ENCODE measurements at places on chromosomes 16 and 17.
A peak's percentile ranks its signal among the peaks of the same experiment; 100 is the strongest.

- no peak overlapping the region for H3K4me3 ChIP-seq
- H3K27me3 ChIP-seq, result no peaks in the 10 kb centered on the region
- H3K4me1 ChIP-seq, result no peaks in the 10 kb centered on the region
Measured at GRCh38 chr16:28112908-28113307, 49.4 kb upstream of the GSG1L start.

DNA sequence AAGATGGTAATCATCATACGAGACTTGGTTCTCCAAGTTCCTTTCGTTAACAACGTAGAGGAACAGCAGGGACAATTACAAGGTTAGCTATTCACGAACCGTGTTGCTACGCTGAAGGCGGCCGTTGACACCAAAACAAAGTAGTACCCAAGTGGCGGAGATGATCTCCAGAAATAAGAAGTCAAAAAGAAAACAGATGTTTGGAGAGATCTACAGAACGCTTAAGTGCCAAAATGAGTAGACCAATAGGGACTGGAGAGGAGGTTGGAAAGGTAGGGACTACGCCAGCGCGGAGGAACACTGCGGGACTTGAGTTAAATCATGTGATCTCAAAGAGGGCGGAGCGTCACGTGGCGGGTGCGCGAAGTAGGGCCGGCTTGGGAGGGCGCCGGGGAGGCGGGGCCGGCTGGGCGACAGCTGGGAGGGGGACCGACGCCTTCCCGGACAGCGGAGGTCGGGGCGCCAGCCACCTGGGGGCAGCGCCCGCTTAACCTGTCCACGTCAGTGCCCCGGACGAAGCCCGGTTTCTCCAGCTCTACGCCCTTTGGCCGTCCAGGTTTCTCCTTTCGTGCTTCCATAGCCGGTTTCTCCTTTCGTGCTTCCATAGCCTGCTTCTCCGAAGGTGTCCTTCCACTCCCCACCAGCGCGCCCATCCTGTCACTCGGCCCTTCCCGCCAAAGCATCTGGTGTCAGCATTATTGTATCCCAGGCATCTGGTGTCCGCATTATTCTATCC lies 636 bp upstream of the GABARAP start:
- H3K4me3 ChIP-seq, result peak overlapping the region; percentile 69
- peaks cover 6% of the 10 kb centered on the region for H3K36me3 ChIP-seq
- peaks cover 7% of the 10 kb centered on the region for H3K4me1 ChIP-seq
- peak overlapping the region; percentile 87 for H3K27ac ChIP-seq
- peak; percentile 98 for DNase-seq

GRCh38 chr17:28018439-28019070 lies 23.9 kb upstream of the NLK start:
- no peaks in the 10 kb centered on the region for H3K4me1 ChIP-seq
- no peak for DNase-seq
- no peak overlapping the region for H3K4me3 ChIP-seq
- H3K27ac ChIP-seq, result no peak overlapping the region

GRCh38 chr17:2871720-2872119 lies 75.5 kb downstream of the RAP1GAP2 start:
- no peaks in the 10 kb centered on the region for H3K27me3 ChIP-seq
- H3K4me3 ChIP-seq, result no peak overlapping the region
- peaks cover 23% of the 10 kb centered on the region for H3K4me1 ChIP-seq
- no peaks in the 10 kb centered on the region for H3K36me3 ChIP-seq
- no peak for DNase-seq

- H3K27me3 ChIP-seq, result no peaks in the 10 kb centered on the region
- H3K4me3 ChIP-seq, result no peak overlapping the region
- no peak overlapping the region for H3K27ac ChIP-seq
- no peaks in the 10 kb centered on the region for H3K36me3 ChIP-seq
- H3K4me1 ChIP-seq, result no peaks in the 10 kb centered on the region
- DNase-seq, result peak; percentile 72
Measured at GRCh38 chr16:63080746-63081145, 1044.5 kb upstream of the CDH8 start.

DNA sequence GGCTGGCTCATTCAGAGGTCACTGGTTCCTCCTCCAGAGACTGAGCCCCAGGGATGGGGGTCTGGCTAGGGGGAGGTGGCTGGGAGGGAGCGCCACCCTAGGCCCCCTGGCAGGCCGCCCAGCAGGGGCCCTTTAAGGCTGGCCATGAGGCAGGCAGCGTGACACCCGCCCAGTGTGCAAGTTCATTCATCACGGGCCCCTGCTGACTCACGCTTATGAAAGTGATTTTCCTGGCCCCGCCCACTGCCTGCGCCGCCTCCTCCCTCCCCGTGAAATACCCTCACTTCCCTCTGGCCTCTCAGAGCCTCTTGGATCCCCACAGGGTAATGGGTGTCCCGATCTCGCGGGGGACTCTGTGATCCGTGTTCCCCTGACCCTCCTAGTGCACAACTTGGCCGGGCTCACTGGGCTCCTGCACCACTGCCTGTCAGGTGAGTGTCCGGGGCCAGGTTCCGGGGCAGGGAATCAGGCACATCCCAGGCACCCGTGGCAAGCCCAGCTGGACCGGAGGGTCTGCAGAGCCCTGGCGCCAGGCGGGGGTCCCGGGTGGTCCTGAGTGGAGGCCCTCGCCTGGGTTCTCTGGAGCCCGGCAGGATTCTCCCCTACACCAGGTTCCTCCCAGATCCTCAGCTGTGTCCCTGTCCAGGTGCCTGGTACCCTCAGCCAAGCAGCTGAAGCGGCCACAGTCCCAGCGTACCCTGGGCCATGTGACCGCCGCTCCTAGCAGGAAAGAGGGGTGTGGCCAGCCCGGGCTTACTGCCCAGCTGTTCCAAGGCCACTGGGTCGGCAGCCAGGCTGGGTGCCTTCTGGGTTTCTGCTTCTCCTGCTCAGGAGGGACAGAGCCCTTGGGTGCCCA lies at the start of gene OSGIN1:
OSGIN1 (plus strand) TSS at position 301 of the 856 bp plus-strand sequence. CDS start 4,432 bp downstream, outside the sequence.
- peak; percentile 72 for DNase-seq
- no peak within 1 kb of the TSS for H3K27ac ChIP-seq
- H3K27me3 ChIP-seq, result no peaks in the 10 kb centered on the region
- H3K4me3 ChIP-seq, result no peak within 1 kb of the TSS
- H3K36me3 ChIP-seq, result no peaks in the 10 kb centered on the region

DNA sequence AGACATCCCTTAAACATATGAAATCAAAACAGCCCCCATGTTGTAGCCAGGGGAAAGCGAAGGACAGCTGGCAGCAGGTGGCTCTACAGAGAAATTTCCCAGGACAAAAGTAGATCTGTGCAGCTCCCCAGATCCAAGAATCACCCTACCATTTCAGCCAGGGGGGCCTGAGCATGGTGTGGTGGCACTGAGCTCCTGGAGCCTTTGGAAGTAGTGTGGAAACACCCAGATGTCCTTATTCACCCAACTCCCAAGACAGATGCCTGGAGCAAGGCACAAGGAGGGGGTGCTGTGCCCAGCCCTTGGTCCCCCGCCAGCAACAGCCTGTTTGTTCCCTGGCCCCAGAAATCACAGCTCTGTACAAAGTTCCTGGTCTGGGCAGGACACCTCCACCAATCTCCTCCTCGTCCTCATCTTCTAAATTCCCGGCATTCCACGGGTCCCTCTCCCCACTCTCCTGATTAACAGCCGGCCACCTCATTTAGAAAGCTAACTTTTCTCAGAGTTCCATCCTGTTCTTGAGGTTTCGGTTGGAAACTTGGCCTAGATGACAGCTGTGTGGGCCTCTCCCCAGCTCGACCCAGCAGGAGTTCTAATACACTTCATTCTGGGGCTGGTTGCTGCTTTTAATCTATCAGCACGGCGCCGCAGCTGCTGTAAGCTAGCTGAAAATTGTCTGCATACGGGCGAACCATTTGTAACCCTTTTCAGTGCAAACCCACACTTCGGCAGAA lies 191.1 kb downstream of the C16orf78 start:
- H3K27me3 ChIP-seq, result no peaks in the 10 kb centered on the region
- H3K4me1 ChIP-seq, result peaks cover 12% of the 10 kb centered on the region
- no peak overlapping the region for H3K4me3 ChIP-seq
- peak; percentile 72 for DNase-seq

- H3K27ac ChIP-seq, result no peak overlapping the region
- no peak overlapping the region for H3K4me3 ChIP-seq
- no peaks in the 10 kb centered on the region for H3K36me3 ChIP-seq
- H3K4me1 ChIP-seq, result peaks cover 7% of the 10 kb centered on the region
- DNase-seq, result no peak
Measured at GRCh38 chr17:58331815-58332777, 3.5 kb upstream of the TSPOAP1 start.

DNA sequence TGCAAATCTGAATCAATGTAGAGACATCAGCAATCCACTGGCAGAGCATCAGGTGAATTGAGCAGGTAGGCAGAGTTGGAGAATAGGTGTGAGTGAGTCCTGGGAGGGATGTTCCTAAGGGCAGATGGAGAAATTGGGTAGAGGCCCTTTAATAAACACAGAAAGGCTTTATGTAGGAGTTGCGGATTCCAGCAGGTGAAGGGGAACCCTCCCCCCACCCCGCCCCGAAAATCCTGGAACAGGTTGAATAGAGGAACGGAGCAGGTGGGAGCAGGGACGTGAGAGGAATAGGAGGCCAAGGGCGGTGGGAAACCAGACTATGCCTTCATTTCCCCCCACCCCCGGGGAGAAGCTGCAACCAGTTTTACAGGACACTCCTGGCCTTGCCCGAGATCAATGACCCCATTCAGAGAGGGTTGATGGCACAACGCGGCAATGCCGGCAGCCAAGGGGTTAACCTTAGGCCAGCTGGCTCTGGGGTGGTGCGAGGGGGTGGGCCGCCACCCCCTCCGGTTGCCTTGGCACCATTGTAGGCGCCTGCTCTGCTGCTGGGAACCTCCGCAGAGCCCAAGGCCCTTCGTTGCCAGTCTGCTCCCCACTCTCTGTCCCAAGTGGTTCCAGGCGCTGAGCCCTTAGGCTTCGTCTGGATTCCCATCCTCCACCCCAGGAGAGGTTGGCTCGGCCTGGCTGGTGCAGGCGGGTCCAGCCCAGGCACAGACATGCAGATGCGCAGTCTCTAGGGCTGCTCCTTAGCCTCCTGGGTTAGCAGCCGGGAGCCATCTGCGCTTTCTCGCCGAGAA lies 814 bp upstream of the RUNDC3A start:
- no peaks in the 10 kb centered on the region for H3K27me3 ChIP-seq
- peaks cover 3% of the 10 kb centered on the region for H3K4me1 ChIP-seq
- H3K4me3 ChIP-seq, result peak overlapping the region; percentile 15
- peak; percentile 81 for DNase-seq
- no peaks in the 10 kb centered on the region for H3K36me3 ChIP-seq

GRCh38 chr16:49866595-49867071 lies 10.7 kb upstream of the ZNF423 start:
- DNase-seq, result no peak
- H3K4me3 ChIP-seq, result no peak overlapping the region
- no peaks in the 10 kb centered on the region for H3K27me3 ChIP-seq
- H3K36me3 ChIP-seq, result no peaks in the 10 kb centered on the region
- peak overlapping the region; percentile 52 for H3K27ac ChIP-seq

- no peaks in the 10 kb centered on the region for H3K36me3 ChIP-seq
- DNase-seq, result no peak
- H3K27me3 ChIP-seq, result no peaks in the 10 kb centered on the region
Measured at GRCh38 chr17:75447951-75448856, 8.2 kb upstream of the TMEM94 start.

- H3K27me3 ChIP-seq, result no peaks in the 10 kb centered on the region
- H3K36me3 ChIP-seq, result no peaks in the 10 kb centered on the region
- DNase-seq, result peak; percentile 98
- peak overlapping the region; percentile 97 for H3K27ac ChIP-seq
Measured at GRCh38 chr16:21501869-21502667, 97.3 kb upstream of the METTL9 start.

DNA sequence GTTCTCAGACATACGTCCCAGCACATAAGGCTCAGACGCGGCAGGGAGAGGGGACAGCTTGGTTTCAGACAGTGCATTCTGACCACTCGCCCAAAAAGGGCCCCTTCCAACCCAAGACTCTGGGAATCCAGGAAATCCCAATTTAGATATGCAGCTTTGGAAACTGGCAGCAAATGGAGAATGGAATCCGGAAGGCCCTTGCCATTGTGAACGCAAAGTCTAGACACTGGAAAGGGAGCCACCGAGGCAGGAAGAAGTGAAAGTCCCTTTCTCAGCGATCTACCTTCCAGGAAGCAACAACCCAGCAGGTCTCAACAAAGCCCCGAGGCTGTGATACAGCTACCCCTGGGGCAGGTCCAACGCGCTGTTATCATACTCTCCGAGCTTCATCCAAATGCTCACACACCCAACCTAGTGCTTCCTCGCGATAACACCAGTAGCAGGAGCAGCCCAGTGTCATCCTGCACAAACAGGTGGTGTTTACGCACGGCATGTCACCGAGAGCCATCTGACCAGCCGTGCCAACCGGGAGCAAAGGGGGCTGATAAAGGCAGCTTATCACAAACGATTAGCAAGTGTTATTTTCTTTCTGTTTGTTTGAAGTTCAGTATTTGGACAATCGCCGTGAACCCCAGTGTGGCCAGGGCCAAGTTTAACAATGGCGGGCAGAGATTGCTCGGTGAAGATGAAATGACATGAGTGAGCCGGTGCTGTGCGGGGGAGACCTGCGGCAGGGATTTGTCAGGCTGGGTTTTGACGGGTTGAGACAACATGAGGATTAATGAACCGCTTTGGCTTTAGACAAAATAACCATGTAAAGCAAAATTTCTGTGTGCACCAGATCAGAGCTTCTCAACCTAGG lies 240.6 kb downstream of the FOXL1 start:
- DNase-seq, result peak; percentile 37
- no peak overlapping the region for H3K27ac ChIP-seq
- H3K4me3 ChIP-seq, result no peak overlapping the region
- no peaks in the 10 kb centered on the region for H3K36me3 ChIP-seq
- no peaks in the 10 kb centered on the region for H3K27me3 ChIP-seq

GRCh38 chr17:7715936-7716886 lies 1.3 kb upstream of the DNAH2 start:
- DNase-seq, result no peak
- peaks cover 7% of the 10 kb centered on the region for H3K4me1 ChIP-seq
- H3K4me3 ChIP-seq, result no peak overlapping the region
- no peaks in the 10 kb centered on the region for H3K27me3 ChIP-seq
- H3K27ac ChIP-seq, result no peak overlapping the region

- peak; percentile 76 for DNase-seq
- no peaks in the 10 kb centered on the region for H3K4me1 ChIP-seq
- H3K4me3 ChIP-seq, result no peak overlapping the region
- no peaks in the 10 kb centered on the region for H3K27me3 ChIP-seq
Measured at GRCh38 chr16:76518781-76519180, 241.6 kb downstream of the CNTNAP4 start.

DNA sequence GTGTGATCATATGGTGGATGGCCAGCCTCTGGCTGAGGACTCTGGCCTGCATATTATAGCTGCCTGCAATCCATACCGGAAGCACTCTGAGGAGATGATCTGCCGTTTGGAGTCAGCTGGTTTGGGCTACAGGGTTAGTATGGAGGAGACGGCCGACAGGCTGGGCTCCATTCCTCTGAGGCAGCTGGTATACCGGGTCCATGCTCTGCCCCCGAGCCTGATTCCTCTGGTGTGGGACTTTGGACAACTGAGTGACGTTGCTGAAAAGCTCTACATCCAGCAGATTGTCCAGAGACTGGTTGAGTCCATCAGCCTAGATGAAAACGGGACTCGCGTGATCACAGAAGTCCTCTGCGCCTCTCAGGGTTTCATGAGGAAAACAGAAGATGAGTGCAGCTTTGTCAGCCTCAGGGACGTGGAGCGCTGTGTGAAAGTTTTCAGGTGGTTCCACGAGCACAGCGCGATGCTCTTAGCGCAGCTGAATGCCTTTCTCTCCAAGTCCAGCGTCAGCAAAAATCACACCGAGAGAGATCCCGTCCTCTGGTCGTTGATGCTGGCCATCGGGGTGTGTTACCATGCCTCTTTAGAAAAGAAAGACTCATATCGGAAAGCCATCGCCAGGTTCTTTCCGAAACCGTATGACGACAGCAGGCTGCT lies 69.0 kb upstream of the ENDOV start:
- no peak overlapping the region for H3K27ac ChIP-seq
- no peaks in the 10 kb centered on the region for H3K4me1 ChIP-seq
- no peaks in the 10 kb centered on the region for H3K27me3 ChIP-seq

GRCh38 chr16:50065241-50065623 lies 538 bp upstream of the HEATR3 start:
- DNase-seq, result no peak
- H3K36me3 ChIP-seq, result no peaks in the 10 kb centered on the region
- H3K27ac ChIP-seq, result no peak overlapping the region
- H3K4me1 ChIP-seq, result peaks cover 4% of the 10 kb centered on the region
- no peak overlapping the region for H3K4me3 ChIP-seq

All from mesendoderm (in vitro differentiated cells).